ENCODE measurements at places on chromosomes 4 and X.

GRCh38 chr4:187204389-187204918, 480.8 kb upstream of the FAT1 start:
- DNase-seq: no peak

GRCh38 chr4:183407128-183407585, 37.3 kb upstream of the CDKN2AIP start:
- DNase-seq: peak; percentile 83

DNA sequence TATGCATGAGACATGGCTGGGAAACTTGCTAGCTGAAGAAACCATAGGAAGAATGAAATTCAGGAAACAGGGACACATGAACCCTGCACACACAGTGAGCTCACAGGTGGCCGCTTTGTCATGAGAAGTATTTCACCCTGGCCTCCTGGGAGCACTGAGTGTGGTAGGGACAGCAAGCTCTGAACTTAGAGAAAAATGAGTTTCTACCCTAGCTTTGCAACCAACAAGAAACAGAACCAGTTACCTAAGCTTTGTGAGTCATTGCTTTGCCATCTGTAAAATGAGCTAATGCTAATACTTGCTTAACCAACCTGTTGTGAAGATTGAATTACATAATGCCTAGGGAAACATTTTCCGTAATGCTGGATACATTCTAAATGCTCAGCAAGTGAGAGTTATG, 206.6 kb upstream of the HS3ST1 start:
- DNase-seq: no peak

DNA sequence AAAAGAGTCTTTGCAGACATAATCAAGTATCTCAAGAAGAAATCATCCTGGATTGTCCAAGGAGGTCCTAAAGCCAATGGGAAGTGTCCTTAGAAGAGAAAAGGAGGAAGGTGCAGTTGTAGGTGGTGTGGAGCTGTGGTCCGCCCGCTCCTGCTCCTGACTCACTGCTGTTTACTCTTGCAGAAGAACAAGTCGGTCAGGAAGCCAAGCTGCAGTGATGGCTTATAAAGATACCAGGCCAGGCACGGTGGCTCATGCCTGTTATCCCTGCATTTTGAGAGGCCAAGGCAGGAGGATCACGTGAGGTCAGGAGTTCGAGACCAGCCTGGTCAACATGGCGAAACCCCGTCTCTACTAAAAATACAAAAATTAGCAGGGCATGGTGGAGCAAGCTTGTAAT, 66.4 kb upstream of the ATP6AP2 start:
- DNase-seq: no peak

DNA sequence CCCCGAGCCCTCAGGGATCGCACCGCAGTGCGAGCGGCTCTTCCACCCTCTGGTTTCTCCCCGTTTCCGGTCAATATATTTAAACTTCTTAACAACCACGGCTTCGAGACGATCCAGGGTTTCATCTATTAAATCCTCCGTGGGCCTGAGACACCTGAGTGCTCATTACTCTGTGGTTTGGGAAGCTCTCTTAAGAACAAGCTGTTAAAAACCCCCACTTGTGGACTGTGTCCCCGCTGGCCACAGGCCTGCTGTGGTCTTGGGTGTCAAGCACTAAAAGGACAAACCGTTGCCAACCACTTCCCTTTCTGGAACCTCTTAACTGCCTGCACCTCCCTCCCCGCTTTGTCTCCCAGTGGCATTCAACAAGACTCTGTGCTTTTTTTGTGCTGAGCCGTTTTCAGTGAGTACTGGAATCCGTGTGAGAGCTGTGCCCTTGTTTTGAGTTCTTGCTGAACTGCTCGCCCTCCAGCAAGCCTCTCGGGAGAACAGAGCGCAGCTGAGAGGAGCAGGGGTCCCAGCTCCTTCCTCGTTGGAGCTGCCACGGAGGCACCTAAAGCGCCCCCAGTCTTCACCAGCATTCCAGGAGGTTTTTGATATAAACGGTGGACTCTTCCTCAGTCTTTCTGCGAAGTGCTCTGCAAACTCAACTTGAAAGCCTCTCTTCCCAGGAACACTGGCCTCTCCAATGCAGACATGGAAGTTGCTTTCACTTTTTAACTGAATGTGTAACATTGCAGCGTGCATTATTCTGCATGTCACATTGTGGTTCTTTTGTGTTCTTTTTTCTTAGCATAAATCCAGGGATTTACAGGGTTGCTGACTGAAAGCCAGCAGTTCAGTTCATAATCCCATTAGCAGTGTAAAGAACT, 691 bp upstream of the IGFBP7 start:
- no peak for DNase-seq

DNA sequence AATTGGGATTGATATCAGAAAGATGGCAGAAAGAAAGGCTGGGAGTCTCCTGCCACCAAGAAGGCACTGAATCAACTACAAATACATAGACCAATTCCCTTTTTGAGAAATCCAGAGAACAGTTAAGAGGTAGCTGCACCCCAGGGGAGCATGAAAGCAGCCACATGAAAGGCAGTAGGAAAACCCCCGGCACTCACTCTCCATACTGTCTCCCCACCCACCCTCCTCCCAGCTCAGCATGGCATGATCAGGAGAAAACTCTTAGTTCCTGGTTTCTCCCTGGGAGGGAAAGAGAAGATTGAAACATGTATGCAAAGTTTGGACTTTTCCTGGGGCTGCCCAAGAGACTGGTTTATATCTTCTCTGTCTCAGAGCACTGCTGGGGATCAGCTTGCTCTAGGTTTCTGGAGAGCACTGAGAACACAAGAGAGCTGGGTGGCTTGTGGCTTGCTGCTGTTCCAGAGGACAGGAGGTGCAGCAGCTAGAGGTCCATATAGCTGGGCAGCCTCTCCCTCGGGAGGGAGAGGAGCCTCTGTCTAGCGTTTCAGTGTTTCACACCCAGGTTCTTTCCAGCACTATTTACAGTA, 305.7 kb downstream of the PDGFC start:
- no peak for DNase-seq

GRCh38 chrX:103688946-103689345, 2.4 kb upstream of the MORF4L2 start:
- DNase-seq: peak; percentile 59

DNA sequence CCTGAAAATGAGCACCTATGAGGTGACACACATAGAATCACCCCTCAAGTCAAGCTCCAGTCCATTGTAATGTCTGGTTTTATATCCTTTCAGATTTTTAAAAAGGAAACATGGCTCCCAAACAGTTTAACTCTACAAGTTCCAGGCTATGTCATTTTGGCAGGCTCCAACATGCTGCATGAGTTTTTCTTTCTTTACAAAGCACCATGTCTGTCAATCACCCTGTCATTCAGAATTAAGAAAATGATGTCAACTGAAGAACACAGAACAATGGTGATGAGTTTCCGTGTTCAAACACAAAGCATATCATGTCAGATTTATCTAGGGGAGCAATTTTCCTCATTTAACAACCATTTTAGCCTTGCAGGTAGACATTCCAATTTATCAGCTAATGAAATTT, 106.5 kb downstream of the AMMECR1 start:
- no peak for DNase-seq

DNA sequence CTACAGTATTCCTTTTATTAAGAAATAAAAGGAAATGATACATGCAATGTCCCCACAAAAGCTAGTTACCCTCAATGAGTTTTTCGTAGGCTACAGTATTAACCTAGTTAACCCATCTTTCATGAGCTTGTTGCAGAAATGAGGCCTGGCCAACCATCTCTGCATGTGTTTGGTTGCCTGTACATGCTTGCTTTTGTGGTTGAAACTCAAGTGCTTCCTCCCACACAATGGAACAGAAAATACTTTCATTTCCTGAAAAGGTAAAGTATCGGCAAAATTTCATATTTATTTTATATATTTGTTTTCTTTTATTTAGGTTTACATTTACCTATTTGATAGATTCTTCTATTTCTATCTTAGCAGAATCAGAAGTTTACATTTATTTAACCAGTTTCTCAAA, 214.6 kb upstream of the FAM241A start:
- DNase-seq: no peak

GRCh38 chr4:55215087-55215486, 89.7 kb upstream of the KDR start:
- DNase-seq: no peak

- no peak for DNase-seq
Measured at GRCh38 chr4:176717237-176717636, 75.5 kb downstream of the VEGFC start.

GRCh38 chr4:31968842-31969241, 1248.7 kb downstream of the PCDH7 start:
- DNase-seq: no peak

DNA sequence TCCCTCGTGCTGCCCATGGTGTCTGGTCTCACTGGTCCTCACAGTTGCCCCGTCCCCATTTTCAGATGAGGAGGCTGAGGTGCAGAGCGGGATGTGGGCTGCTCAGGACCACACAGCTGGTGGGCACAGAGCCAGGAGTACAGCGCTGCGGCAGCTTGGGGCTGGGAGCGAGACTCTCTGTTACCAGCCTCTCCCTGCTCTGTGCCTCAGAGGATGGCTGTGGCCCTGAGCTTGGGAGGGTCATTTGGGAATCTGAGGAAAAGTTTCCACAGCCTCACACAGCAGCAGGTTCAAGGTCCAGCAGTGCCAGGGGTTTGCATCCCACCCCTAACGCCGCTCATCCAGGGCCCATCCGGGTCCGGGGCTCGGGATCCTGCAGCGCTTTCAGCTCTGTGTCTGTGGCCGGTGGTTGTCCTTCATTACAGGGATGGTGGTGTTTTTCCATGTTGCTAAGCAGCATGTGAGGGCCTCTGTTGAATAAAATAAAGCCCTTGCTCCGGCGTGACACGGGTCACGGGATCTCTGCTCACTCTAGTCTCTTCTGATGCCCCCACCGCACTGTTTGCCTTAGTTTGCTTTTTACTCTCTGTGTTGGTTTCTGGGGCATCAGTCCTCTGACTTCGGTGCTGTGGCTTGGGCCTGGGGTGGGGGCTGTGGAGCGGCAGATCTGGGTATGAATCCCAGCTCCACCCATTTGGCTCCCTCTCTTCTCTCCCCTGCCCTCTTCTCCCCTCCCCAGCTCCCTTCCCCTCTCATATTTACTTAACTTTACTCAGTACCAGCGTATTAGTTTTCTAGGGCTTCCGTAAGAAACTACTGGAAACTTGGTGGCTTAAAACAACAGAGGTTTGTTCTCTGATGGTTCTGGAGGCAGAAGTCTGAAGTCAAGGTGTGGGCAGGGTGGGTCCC, 6.5 kb downstream of the WFS1 start:
- DNase-seq: no peak

- DNase-seq: no peak
Measured at GRCh38 chr4:71494539-71494938, 155.7 kb downstream of the SLC4A4 start.

GRCh38 chr4:22014222-22014741, 65.7 kb upstream of the KCNIP4 start:
- no peak for DNase-seq

Measured in OCI-LY7 (cell line).